BJ (cell line): ENCODE measurements at places on chromosomes 6 and 20. TPM values are rescaled to one million over a fixed set of nuclear protein-coding genes. Genes with fewer than 3 reads are reported as not detected.

The BPIFA1 gene
- polyA plus RNA-seq, result not detected in 2 replicates

The SRSF12 gene
- 0.06 TPM in 1 of 2 replicates, not detected in the other for polyA plus RNA-seq

The ARMH2 gene
- not detected in 2 replicates for polyA plus RNA-seq

The PAX1 gene
- not detected in 2 replicates for polyA plus RNA-seq

The RGS19 gene
- polyA plus RNA-seq, result 12.1 and 14.5 TPM in 2 replicates

The TXLNB gene
- polyA plus RNA-seq, result 0.44 and 0.71 TPM in 2 replicates

The FAXC gene
- 3.8 and 5.1 TPM in 2 replicates for polyA plus RNA-seq

The EPHA7 gene
- 0.01 TPM in 1 of 2 replicates, not detected in the other for polyA plus RNA-seq

The KCNK16 gene
- not detected in 2 replicates for polyA plus RNA-seq

The SAPCD1 gene
- polyA plus RNA-seq, result 1.2 and 1.9 TPM in 2 replicates

The UBD gene
- not detected in 2 replicates for polyA plus RNA-seq

The GPR63 gene
- 0.38 and 0.61 TPM in 2 replicates for polyA plus RNA-seq

The HLA-DRB1 gene
- not detected in 2 replicates for polyA plus RNA-seq

The ZNF165 gene
- 0.10 and 0.38 TPM in 2 replicates for polyA plus RNA-seq

The MANEA gene
- polyA plus RNA-seq, result 3.8 and 9.6 TPM in 2 replicates

The BMP6 gene
- 0.06 and 0.10 TPM in 2 replicates for polyA plus RNA-seq

The SGK2 gene
- polyA plus RNA-seq, result 0.16 and 0.47 TPM in 2 replicates

The PARD6B gene
- 0.11 and 0.27 TPM in 2 replicates for polyA plus RNA-seq

The CYP24A1 gene
- 0.07 and 0.10 TPM in 2 replicates for polyA plus RNA-seq

The CST2 gene
- not detected in 2 replicates for polyA plus RNA-seq

The SLC22A16 gene
- polyA plus RNA-seq, result not detected in 2 replicates
